Breast epithelium (tissue), 4 donors: ENCODE measurements at places on chromosomes 11 and 22.

GRCh38 chr11:96357794-96358193 lies 14.8 kb upstream of the MAML2 start:
- DNase-seq = no peak

GRCh38 chr11:47328449-47329390 lies 23.8 kb downstream of the MYBPC3 start:
- DNase-seq = no peak

- DNase-seq = no peak
These were observed 1.3 kb downstream of the PATE2 start for GRCh38 chr11:125777309-125777708.

GRCh38 chr11:68974421-68975194 lies 6.2 kb downstream of the MRGPRD start:
- DNase-seq = no peak

GRCh38 chr22:31049815-31050420 lies 31.2 kb upstream of the SMTN start:
- DNase-seq = no peak

- no peak for DNase-seq
These were observed 58.3 kb downstream of the CYTH4 start for GRCh38 chr22:37340331-37341262.
